ENCODE measurements at places on chromosomes 1 and 21.

GRCh38 chr1:100360790-100361510 lies 8.6 kb downstream of the CDC14A start:
- DNase-seq = peak; percentile 66

DNA sequence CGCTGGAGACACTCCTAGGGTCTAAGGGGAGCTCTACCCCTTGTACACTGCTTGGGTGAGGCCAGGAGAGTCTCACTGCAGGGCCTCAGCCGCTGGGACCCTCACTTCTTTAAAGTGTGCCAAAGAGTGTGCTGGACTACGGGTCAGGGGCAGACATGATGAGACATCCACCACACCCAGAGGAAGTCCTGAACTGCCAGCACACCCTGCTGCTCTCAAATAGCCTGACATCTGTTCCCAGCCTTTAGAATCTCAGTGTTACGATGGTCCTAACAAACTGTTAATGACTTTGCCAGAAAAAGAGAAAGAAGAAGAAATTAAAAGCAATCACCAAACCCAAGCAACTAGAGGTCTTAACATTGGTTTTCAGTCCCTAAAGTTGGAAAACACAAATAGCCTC lies 49.0 kb downstream of the MRPL37 start:
- no peak for DNase-seq

- DNase-seq = no peak
These were observed 2.9 kb upstream of the PTGFRN start for GRCh38 chr1:116906812-116907211.

GRCh38 chr1:44611866-44612265 lies 62.4 kb downstream of the TMEM53 start:
- DNase-seq = no peak

- no peak for DNase-seq
These were observed 6.4 kb downstream of the TMPRSS3 start for GRCh38 chr21:42389449-42389835.
